ENCODE measurements at places on chromosomes 1 and 21.
A peak's percentile ranks its signal among the peaks of the same experiment; 100 is the strongest.

DNA sequence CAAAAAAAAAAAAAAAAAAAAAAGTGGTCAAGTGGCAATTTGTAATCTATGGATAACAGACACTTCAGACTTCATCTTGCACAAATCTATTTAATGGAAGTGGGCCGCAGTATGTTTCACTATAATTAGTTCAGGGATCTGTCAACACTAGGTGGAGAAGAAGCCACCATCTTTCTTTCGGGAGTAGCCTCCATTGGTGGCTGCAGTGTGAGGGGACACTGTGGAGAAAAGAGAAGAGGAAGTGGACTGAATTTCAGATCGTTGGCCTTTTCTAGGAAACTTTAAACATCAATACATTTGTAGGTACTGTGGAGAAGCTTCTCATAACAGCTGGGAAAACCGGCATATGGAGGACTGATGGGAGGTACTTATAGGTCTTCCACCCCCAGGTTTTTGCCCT is 8.0 kb upstream of the ELAPOR1 start:
- no peak for DNase-seq

GRCh38 chr1:183159960-183160359 is 26.1 kb upstream of the LAMC2 start:
- DNase-seq, result peak; percentile 96

GRCh38 chr1:233323718-233324117 is 3.8 kb upstream of the MAP3K21 start:
- DNase-seq, result no peak

GRCh38 chr1:164841702-164842465 is 282.9 kb downstream of the PBX1 start:
- DNase-seq, result no peak

DNA sequence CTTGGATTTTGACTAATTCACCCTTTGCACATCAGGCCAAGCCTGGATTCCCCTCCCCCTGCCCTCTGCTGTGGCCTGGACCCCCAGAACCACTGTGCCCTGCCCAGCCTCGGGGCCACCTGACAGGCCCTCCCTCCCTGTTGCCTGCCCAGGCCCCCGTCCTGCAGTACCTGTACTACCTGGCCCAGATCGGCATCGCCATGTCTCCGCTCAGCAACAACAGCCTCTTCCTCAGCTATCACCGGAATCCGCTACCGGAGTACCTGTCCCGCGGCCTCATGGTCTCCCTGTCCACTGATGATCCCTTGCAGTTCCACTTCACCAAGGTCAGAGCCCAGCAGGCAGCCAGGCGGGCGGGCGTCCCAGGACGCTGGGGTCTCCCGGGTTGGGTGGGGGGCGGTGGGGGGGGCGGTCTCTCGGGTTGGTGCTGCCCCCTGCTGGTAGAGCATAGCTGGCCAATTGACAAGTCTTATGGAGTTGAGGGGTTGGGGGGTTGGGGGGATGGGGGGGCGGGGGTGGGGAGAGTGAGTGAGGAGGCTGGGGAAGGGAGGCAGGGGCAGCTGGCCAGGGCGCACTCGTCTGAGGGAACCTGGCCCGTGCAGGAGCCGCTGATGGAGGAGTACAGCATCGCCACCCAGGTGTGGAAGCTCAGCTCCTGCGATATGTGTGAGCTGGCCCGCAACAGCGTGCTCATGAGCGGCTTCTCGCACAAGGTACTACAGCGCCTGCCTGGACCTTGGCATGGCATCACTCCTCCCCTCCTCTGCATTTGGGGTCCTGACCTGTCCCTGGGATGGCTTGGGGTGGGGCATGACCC is 10.7 kb downstream of the AMPD2 start:
- peak; percentile 27 for DNase-seq

DNA sequence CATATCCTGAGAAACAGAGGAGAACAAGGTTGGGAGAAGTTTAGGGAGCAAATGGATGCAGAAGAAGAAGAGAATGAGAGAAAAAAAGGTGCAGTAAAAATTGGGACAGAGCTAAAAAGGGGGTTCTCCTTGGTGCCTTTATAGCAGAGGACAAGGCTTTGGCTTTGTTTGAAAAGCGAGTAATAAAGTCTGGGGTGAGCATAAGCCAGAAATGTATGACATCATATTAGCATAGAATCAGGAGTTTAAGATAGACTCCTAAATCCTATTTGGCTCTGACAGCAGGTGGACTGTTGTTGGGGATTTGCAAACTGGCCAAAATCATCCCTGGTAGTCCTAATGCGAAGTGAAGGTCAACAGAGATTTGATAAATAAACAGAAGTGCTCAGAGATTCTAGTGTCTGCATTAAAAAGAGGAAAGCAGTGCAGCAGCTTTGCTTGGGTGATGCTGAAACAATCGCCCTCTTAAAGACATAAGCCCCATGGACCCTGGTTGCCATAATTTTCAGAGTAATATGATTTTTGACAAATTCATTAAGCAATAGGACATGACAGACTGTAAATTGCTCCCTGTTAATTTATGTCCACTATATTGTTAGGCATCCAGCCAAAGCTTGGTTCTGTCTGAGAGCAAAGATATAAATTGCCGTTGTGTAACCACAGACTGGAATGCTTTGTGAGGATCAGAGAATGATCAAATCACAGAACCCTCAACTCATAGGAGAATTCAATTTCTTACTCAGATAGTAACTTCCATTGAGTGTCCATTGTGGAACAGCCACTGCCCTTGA is 385.0 kb upstream of the NFIA start:
- no peak for DNase-seq

GRCh38 chr1:156281281-156281680 is 1.3 kb downstream of the SMG5 start:
- no peak for DNase-seq

DNA sequence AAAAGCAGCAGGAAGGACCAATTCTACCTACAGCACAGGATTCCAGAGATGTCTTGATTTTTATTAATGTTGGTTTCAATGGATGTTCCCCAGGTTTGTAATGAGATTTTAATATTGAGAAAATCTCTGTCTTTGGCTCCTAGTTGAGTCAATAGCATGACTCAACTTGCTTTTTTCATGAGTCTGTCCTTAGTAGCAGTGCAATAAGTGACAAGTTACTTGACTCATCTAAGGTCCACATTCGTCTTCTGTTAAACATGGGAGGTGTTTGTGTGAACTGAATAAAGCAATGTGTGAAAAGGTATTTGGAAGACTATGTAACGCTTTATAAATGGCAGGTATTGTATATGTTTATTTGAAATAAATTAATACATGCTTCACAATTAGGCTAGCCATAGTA is 645.0 kb upstream of the PTBP2 start:
- DNase-seq, result peak; percentile 25

GRCh38 chr21:42010507-42011495 is 641 bp upstream of the ZBTB21 start:
- peak; percentile 12 for DNase-seq

GRCh38 chr1:91751275-91751674 is 134.7 kb downstream of the TGFBR3 start:
- no peak for DNase-seq

GRCh38 chr1:191984856-191985255 is 173.4 kb upstream of the RGS18 start:
- no peak for DNase-seq

DNA sequence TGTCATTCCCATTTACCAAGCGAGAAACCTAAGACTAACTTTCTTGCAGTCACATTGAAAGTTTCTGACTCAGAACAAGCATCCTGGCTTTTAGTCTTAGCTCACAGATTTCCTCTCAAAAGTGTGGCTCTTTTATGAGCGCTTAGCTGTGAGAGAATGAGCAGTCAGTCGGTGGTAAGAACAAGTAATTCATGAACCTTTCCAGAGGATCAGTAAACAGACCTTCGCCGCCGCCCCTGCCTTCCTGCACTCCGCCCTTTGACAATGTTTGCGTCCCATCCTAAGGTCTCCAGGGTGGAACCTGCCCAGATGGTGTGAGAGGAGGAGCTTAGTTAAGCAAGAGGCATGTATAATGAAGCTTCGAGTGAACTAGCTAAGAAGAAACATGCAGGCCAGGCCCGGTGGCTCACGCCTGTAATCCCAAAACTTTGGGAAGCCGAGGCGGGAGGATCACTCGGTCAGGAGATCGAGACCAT is 142.4 kb downstream of the GLUL start:
- DNase-seq, result no peak

DNA sequence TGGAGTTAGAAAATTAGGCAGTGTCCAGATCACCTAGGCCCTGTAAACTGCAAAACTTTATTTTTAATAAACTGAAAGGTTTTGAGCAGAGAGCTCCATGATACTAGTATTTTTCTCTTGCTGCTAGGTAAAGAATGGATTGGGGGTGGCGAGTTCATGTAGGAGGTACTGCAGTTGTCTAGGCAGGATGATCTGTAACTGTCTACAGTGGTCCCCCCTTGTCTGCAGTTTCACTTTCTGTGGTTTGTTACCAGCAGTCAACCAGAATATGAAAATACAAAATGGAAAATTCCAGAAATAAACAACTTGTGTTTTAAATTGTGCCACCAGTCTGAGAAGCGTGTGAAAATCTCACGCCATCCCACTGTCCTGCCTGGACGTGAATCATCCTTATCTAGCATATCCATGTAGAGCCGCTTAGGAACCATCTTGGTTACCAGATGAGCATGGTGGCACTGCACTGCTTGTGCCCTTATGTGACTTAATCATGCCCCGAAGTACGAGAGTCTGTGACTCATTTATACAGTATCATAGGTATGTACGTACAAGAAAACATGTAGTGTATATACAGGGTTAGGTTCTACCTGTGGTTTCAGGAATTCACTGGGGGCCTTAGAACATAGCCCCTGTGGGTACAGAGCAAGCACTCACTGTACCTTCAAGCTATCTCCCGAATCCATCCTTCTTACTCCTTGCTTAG is 94.2 kb downstream of the AHCTF1 start:
- DNase-seq, result peak; percentile 20

DNA sequence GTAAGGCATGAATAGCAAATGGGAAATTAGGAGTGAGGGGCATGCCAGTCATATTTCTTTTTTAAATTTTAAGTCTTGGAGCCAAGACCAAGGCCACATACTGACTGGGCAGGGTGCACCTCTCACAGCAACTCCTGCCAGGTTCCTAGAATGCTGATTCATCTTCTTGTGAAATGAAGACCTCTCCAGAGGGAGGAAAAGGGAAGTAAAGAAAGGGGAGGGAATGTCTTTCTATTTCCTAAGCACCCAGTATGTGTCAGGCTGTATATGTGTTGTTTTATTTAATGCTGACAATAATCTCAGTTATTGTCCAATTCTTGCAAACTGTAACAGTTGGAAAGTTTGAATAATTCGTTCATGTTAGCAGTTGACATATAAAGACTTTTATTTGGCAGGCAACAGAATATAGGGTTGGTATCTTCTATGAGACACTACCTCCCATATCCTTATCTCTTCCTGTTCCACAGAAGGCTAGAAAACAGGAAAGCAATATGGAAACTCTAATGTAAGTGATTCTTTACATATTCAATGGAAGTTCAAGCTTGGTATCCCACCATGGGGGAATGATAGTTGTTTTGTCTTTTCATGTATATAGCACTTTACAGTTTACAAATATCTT is 259.1 kb upstream of the USP24 start:
- peak; percentile 25 for DNase-seq

GRCh38 chr1:23727362-23727811 is 15.9 kb upstream of the ELOA start:
- DNase-seq, result no peak

Measured in RWPE1 (cell line).